ENCODE measurements at places on chromosomes 6 and 20. TPM values are rescaled to one million over a fixed set of nuclear protein-coding genes. Genes with fewer than 3 reads are reported as not detected.

The CLDN20 gene
- total RNA-seq: not detected

The CPNE5 gene
- total RNA-seq: 2.1 TPM

The TCF15 gene
- not detected for total RNA-seq

The LAMA4 gene
- not detected for total RNA-seq

The MYCT1 gene
- not detected for total RNA-seq

The HSP90AB1 gene
- total RNA-seq: 2,402 TPM

The TGIF2 gene
- 50.6 TPM for total RNA-seq

The NCOA3 gene
- 126 TPM for total RNA-seq

The FOXQ1 gene
- not detected for total RNA-seq

The C6orf58 gene
- total RNA-seq: not detected

The SMIM29 gene
- total RNA-seq: 16.6 TPM

The CLPSL1 gene
- not detected for total RNA-seq

- no peak for DNase-seq
Measured at GRCh38 chr6:106620931-106621672, 8.2 kb downstream of the RTN4IP1 start.

GRCh38 chr6:2895072-2895471 is 8.0 kb downstream of the SERPINB9 start:
- DNase-seq: no peak

- no peak for DNase-seq
Measured at GRCh38 chr20:45646875-45647274, 15.8 kb upstream of the WFDC9 start.

DNA sequence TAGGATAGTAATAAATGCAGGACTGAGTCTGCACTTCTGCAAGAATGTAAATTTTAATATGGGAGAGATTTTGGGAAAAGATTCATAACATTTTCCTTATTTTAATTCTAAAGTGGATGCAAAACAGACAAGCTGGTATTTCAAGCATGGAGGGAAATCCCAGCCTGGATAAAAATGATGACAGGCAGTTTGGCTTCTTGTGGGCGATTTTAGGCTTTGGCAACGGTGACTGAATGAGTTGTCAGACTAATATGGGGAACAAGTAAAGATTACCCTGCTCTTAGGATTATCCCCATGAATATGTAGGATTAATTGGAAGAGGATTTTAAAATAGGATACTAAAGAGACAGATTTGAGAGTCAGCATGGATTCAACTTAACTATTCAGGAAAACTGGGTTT is 21.0 kb downstream of the OGFRL1 start:
- DNase-seq: no peak

- no peak for DNase-seq
Measured at GRCh38 chr6:89221129-89221528, 4.0 kb upstream of the GABRR1 start.

DNA sequence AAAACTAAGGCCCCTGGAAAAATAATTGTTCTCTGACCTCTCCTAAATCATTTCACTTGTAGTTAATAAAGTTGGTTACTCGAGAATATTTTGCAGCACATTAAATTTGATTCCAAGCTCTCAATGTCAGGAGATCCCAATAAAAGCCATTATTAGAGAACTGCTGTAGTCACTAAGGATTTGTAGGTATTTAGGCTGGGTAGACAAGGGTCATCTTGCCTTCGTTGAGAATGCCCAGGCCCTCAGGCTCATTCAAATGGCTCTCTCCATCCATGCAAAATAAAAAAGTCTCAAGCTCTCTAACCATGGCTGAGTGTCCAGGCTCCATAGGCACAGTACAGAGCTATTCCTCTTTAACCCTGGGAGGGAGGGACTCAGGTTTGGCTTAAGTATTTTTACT is 117.0 kb upstream of the HMGCLL1 start:
- no peak for DNase-seq

GRCh38 chr6:135583256-135583761 is 85.8 kb upstream of the AHI1 start:
- no peak for DNase-seq

GRCh38 chr20:59211208-59211765 is 47.7 kb downstream of the ZNF831 start:
- DNase-seq: no peak

GRCh38 chr20:41408986-41409385 is 42.4 kb upstream of the EMILIN3 start:
- DNase-seq: no peak

GRCh38 chr6:17178754-17179529 is 77.1 kb downstream of the STMND1 start:
- no peak for DNase-seq

DNA sequence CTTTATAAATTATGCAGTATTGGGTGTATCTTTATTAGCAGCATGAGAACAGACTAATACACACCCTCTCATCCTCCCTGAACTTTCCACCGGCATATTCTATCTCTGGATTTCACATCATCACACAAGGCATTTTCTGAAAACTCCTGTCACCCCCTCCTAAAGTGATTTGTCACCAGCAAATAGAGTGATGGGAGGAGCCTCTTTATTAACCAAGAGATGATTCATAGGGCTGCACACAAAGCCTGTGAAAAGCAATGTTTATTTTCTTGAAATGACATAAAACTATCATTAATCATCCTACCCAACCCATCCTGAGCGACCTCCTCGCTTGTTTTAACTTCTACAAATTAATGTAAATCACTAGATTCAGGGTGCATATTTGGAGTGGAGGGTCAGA is 394.7 kb upstream of the SULF2 start:
- no peak for DNase-seq

GRCh38 chr20:45154183-45154582 is 20.5 kb upstream of the PI3 start:
- no peak for DNase-seq

DNA sequence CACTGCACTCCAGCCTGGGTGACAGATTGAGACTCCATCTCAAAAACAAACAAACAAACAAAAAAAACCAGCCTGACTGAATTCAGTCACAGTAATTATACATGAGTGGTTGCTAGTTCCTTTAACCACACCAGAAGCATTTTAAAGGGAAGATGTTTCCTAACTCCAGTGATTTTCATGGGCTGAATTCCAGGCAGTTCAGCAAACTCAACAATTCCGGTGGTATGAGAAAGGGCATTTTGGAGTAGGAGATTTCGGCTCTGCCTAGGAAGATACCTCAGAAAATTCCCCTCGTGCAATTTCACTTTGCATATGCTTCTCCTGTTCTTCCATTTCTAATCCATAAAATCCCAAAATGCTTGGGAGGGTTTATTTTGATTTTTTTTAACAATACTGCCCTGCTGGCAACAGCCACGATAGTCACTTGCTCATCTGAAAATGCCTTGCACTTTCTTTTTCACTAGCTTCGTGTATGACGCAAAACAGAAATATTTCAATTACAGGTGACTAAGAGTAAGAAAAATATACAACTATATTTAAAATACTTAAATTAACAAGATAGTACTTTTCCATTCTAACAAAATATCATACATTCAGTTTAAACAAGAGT is 48.3 kb upstream of the IPCEF1 start:
- no peak for DNase-seq

DNA sequence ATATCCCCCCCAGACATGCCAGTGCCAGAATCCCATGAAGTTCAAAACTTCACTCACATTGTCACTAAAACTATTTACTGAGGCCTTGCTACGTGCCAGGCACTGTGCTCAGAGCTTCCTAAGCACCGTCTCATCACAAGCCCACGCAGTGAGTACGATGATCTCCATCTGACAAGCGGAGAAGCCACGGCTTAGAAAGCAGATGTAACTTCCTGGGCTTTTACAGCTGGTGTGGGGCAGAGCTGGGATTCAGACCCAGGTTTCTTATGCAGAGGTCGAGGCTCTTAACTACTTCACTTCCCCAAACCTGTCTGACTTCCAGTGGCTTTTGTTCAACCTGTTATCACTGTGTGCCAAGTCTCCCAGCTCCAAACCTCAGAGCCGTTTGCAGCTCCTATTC is 8.3 kb downstream of the MDGA1 start:
- no peak for DNase-seq

DNA sequence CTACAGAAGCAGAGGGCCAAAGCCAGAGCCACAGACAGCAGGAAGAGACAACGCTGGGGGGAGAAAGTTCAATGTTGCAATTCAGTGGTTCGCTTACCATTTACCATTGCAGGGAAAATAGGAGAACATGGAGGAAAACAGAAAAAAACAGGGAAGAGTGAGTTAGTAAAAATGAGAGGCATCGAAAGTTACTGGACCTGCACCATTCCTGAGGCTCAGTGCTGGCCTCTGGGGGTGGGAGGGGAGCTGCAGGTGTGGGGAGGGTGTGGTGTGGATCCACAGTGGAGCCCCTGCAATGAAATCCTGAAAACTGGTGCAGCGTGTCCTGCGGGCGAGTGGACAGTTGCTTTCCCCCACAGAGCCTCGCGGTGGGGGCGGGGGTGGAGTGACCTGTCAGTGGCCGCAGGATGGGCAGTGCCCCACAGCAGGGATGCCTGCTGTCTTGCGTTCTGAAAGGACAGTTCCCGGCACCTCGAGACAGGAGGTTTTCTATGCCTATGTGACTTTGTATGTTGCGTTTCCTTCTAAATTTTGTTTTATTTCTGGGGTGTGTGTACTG is 5.7 kb downstream of the TMEM181 start:
- DNase-seq: no peak

DNA sequence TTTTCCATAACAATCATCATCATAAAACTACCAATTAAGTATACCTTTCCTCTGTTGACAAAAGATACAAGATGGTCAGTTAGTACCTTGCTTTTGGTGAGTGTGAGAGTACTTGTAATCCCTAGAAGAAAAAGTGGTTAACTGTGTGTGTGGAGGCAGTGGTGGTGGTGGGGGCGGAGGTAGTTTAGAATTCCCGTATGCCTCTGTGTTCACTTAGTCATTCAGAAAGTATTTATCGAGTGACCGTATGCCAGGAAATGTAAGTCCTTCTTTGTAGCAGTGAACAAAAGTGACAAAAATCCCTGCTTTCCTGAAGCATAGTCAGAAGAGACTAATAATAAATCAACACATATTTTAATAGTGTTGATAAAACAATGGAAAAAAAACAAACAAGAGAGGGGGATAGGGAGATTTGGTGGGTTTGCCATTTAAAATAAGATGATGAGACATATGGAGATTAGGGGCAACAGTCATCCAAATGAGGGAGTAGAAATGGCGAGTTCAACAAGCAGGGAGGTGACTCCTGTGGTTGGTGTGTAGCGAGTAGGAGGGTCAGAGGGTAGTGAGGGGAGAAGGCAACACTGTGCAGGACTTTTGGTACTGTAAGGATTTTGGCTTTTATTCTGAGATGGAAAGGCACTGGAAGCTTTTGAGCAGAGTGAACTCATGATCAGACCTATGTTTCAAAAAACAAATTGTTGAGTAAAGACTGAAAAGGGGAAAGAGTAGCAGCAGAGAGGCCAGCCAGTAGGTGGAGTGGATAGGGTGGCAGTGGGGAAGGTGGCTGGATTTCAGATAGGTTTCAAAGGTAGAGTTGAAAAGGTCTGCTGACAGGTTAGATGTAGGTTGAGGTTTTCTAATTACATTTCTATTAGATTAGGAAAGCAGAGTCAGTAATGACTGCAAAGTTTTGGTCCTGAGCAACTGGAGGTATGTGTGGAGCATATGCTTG is 40.3 kb upstream of the SIM1 start:
- DNase-seq: no peak

- no peak for DNase-seq
Measured at GRCh38 chr20:4873396-4873795, 127.9 kb downstream of the SLC23A2 start.

- DNase-seq: no peak
Measured at GRCh38 chr6:11538052-11538818, 686 bp downstream of the TMEM170B start.

DNA sequence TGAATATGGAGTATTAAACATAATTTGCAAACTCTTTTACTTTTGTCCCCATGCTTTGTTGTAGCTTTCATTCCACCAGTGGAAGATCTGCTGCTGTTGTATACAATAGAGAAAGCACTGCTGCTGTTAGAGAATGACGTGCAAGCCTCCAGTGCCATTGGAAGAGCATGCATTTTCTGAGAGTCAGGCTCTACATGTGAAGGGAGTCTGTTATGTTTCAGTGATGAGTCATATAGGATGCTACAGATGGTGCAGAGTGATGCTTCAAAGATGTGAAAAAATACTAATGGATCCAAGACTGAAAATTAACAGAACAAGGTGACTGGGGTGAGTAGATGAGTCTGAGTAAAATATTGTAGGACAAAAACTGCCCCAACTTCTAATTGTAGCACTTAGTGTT is 22.4 kb upstream of the BACH2 start:
- no peak for DNase-seq

DNA sequence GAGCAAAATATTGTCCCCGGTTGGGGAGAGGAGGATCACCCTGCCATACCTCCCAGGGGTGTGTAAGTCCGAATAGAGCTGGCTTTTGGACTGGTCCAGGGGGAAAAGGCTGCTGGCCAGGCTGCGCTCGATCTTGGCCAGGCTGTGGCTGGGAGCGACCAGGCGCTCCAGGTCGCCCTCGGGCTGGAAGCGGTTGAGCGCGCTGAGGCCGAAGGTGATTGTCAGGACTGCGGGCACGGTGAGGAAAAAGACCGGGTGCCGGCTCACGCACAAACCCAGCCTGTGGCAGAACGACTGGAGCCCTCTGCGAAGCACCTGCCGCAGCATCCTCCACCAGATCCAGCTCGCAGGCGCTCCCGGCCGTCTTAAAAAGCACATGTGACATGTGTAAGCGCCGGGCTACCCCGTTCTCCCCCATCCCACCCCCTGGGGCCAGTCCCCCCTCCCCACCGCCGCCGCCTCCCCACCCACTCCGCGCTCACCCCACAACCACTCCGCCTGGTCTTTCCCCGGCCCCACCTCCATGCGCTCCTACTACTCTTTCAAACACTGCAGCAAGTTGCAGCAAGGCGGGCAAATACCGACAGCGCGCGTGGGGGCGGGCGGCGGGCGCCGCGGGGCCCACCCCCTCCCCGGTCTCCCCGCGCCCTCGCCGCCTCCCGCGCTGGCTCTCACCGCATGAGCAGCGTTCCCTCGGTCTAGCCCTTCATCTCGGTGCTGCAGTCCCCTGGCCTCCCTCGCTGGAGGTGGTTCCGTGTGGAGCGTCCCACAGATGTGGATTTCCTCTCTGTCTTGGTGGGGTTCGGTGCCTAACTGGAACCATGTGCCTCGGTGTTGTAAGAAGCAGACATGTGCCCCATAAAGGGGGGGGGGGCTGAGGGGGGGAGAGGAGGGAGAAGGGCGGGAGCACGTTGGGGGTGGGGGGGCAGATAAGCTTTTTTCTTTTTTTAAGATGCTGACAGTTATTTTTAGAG is 42.4 kb downstream of the PTCHD4 start:
- DNase-seq: no peak

DNA sequence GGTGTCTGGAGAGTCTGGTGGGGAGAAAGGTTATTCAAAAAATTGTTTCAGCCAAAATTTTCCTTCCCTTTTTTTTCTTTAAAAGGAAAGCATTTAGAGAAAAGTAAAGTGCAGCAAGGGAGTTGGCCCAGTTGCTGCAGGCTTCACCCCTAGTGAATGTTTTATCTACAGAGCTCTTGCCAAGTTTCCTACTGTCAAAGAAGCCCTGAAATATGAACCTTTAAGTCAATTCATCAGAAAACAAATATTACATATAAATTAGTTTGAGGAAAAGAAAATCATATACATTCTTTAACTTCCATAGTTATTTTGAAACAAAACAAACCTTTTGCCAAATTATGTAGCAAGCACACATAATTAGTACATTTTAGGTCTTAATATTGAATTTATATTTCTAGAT is 25.0 kb upstream of the HMGCLL1 start:
- no peak for DNase-seq
